ENCODE measurements at places on chromosomes 5 and 9. TPM values are rescaled to one million over a fixed set of nuclear protein-coding genes. Genes with fewer than 3 reads are reported as not detected.

Gene IL4
- not detected for total RNA-seq

Gene LCN6
- not detected for total RNA-seq

Gene IL3
- not detected for total RNA-seq

Gene LCN9
- total RNA-seq: not detected

Gene GRM6
- 1.0 TPM for total RNA-seq

Gene ARL14EPL
- total RNA-seq: 0.26 TPM

Gene SLC46A2
- not detected for total RNA-seq

Gene ATP10B
- total RNA-seq: 0.55 TPM

Gene IFNB1
- not detected for total RNA-seq

Gene FAXDC2
- 4.3 TPM for total RNA-seq

Gene AIF1L
- 24.2 TPM for total RNA-seq

Gene PCDHGA8
- 5.7 TPM for total RNA-seq

Gene CDC23
- 17.7 TPM for total RNA-seq

Gene LHX3
- total RNA-seq: 3.8 TPM

Gene TRIM52
- 11.0 TPM for total RNA-seq

Gene NUP188
- 62.3 TPM for total RNA-seq

Gene N4BP3
- 7.2 TPM for total RNA-seq

Gene TLE1
- 38.2 TPM for total RNA-seq

Gene ADGRD2
- total RNA-seq: 2.2 TPM

Gene SPINK4
- not detected for total RNA-seq

Gene SAXO1
- total RNA-seq: 0.87 TPM

Gene ANKRD31
- total RNA-seq: 0.15 TPM

Gene ENTREP1
- 0.46 TPM for total RNA-seq

Gene F12
- 1.3 TPM for total RNA-seq

Gene FOXD4L4
- total RNA-seq: 1.6 TPM

Gene CMBL
- 5.9 TPM for total RNA-seq

Gene PLPP1
- 10.8 TPM for total RNA-seq

Gene BTNL3
- not detected for total RNA-seq

Gene MCC
- total RNA-seq: 8.1 TPM

Gene CCDC192
- total RNA-seq: 1.9 TPM

Gene PHF24
- 0.04 TPM for total RNA-seq

Gene PCDHA9
- 2.1 TPM for total RNA-seq

Gene PHYHD1
- total RNA-seq: 5.6 TPM

Gene IL6ST
- 29.0 TPM for total RNA-seq

Gene OR13J1
- total RNA-seq: 1.3 TPM

Gene TMEM174
- not detected for total RNA-seq

Gene ANP32B
- total RNA-seq: 262 TPM

Gene PCDHGB5
- total RNA-seq: 0.31 TPM

Gene SHOC1
- total RNA-seq: 1.3 TPM

Gene ARHGEF39
- total RNA-seq: 5.9 TPM

Gene ZDHHC11B
- total RNA-seq: 5.7 TPM

Gene FGFR4
- 0.98 TPM for total RNA-seq

Gene PRRX2
- total RNA-seq: 0.87 TPM

Gene PLAC8L1
- 0.38 TPM for total RNA-seq

Gene NSUN2
- 55.8 TPM for total RNA-seq

Gene PMPCA
- 101 TPM for total RNA-seq

Gene PCDHB6
- total RNA-seq: 4.6 TPM

Gene STK32A
- total RNA-seq: 58.6 TPM

Measured in motor neuron (in vitro differentiated cells).